GM23248 (cell line): ENCODE measurements at places on chromosomes 2 and 18. TPM values are rescaled to one million over a fixed set of nuclear protein-coding genes. Genes with fewer than 3 reads are reported as not detected.
A peak's percentile ranks its signal among the peaks of the same experiment; 100 is the strongest.

- DNase-seq: peak; percentile 13
These were observed 46.7 kb downstream of the NBEAL1 start for GRCh38 chr2:203061346-203061745.

- no peak for DNase-seq
These were observed 86.6 kb upstream of the STPG4 start for GRCh38 chr2:47241715-47242114.

DNA sequence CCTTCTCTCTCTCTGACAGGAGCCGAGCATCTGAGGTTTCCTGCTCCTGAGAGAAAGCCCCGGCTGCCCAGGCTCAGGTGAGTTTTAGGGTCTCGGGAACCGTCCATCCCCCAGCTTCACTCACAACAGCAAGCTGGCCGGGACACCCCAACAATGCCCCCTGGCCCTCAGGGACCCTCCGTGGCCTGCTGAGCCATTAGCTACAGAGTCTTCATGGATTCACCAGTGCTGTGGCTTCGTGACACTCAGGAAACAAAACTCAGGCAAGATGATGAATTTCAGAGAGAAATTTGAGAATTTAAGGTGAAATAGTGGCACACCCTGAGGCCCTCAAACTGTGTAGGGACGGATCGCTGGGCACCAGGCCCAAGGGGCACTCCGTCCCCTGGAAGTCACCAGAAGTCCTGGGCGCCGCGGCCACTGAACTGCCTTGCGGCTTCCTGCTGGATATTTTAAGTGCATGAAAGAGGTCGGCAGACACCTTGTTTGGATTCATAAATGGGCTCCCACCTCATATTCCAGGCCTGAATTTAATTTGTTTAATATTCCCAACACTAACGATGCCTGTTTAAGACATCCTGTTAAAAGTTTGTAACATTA, 368.3 kb upstream of the SALL3 start:
- DNase-seq: no peak

GRCh38 chr2:30393510-30393909, 53.5 kb upstream of the LCLAT1 start:
- no peak for DNase-seq

DNA sequence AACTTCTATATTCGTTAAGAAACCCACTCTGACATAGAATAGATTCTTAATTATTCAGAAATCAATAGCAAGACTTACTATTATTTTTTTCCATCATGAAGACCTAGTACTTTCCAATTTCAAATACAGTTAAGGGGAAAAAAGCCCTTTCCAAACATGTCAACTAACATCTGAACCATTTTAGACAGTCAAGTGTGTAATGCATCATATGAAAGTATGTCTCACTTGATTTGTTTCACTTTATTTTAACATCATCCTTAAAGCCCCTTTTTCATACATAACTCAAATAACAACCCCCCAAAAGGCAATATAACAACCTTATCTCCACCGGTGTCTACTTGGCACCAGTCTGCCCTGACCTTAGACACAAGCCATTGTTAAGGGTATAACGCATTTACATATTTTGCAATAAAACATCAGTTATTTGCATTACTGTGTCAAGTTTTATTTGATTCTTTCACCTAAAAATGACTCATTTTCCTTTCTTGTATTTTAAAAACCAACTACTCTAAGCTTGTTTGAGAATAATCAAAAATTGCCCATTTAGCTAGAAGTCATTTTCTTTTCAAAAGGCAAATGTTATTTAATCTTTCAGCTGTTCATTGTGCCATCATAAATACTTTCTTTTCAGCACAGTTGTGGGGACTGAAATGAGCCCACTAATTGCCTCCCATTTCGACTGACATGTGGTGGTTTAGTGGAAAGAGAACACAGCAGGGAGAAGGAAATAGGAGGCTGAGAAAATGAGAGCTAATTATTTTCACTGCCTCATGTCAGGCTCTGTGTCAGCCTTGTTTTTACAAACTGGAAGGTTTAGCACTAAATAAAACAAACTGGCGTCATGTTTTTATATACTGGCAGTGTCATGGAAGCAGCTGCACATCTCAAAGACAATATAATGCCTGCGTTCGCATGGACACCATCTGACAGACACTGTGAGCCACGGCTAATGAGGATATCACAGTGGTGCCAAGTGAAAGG, 104.7 kb upstream of the CDCA7 start:
- DNase-seq: no peak

Gene SERPINB10
- not detected in 2 replicates for total RNA-seq

GRCh38 chr18:59087391-59087790, 52.3 kb upstream of the SEC11C start:
- no peak for DNase-seq

Gene IL36G
- total RNA-seq: not detected in 2 replicates

DNA sequence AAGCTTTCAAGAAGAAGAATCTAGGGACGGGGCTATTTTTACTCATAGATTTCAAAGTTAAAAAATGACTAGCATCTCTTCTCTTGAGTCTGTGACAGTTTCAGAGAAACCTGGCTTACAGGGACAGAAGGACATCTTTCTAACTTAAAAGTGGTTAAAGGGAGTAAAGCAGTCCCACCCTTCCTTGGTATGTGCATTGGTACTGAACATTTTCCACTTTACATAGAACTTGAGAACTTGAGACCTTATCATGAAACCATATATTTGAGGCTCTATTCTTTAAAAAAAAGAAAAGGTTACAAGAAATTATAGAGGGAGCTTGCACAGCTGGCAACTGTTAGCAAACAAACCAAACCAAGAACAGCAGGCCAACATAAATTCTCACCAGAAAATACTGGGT, 73.4 kb upstream of the GAREM1 start:
- DNase-seq: no peak

Gene FIGN
- total RNA-seq: 0.51 and 0.76 TPM in 2 replicates

Gene ALLC
- not detected in 2 replicates for total RNA-seq
